NCI-H2081 (cell line): ENCODE measurements at places on chromosomes 12 and 14.

GRCh38 chr12:93166541-93167307, 211.0 kb upstream of the NUDT4 start:
- DNase-seq, result no peak

DNA sequence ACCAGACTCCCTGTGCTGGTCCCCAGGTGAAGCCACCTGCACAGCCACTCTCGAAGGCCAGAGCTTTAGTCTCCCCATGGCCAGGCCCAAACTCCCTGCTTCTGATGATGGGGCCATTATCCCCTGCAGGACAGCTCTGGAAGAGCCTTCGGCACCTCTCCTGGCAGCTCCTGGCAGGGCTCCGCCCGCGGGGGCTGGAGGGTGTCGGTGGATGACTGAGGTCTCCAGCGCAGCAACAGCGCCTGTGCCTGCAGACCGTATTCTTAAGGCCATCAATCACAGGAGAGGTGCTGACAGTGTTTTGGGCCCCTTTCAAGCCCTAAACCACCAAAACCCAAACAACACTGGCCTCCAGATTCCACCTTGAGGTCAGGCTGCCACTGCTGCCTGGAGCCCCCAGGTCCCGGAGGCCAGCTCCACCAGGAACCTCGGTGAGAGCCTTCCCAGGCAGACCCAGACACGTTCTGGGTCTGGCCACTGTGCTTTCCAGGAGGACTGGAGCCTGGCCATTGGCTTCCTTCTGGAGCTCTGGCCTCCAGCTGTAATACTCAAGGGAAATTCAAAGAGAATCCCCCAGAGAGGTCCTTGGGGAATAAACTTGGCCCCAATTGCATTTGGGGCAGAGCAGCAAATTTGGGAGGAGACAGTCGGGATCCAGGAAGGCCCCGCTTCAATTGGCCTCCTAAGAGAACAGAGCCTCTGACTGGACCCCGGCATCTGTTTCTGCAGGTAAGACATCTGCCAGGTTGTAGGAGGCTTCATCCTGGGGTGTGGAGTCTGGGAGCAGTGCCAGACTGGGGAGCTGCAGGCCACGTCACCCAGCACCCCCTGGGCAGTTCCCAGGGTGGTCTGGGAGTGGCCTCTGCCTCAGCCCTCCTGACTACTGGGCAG, 210.6 kb upstream of the RTL1 start:
- no peak for DNase-seq

DNA sequence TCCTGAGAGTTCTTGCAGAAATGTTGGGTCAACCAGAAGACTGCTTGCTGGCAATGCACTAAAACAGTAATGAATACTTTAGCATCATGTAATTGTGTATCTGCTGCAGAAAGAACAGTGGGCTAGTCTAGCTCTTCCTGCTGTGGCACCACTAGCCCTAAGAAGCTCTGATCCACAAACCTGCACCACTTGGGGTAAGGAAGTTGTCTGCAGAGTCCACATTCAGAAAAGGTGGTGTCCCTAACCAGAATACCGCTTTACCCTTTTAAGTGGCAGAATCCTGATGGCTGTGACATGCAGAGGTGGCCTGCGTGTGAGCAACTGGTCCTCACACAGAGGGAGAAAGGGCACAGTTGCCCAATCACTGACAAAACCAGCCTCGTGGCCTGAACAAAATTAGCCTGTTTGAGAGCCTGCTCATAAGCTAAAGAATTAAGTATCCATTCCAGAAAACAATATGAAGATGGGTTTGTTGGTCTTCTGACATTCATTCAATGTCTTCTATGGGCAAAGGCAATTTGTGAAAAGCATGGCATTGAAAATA, 165.8 kb downstream of the PPM1H start:
- no peak for DNase-seq

DNA sequence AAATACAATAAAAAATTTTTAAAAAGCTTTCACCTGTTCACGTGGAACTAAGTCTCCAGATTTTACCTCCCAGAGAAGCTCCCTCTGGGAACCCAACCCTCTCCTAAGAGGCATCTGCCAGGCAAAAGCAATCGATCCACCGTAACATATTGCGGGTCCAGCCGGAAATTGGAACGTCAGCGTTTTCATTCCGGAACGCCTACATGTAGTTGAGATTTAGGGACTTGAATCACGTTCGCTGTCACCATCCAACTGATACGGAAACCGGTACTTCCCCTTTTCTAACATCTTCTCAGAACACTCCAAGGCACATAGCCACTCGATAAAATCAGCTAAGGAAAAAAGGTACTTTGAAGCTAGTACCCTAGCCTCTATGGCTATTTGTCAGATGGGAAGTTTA, 70.3 kb downstream of the COX16 start:
- no peak for DNase-seq

- DNase-seq, result no peak
These were observed 6.0 kb downstream of the FBXW8 start for GRCh38 chr12:116916714-116917114.

GRCh38 chr14:75277008-75277814, 1.4 kb upstream of the FOS start:
- peak; percentile 76 for DNase-seq

DNA sequence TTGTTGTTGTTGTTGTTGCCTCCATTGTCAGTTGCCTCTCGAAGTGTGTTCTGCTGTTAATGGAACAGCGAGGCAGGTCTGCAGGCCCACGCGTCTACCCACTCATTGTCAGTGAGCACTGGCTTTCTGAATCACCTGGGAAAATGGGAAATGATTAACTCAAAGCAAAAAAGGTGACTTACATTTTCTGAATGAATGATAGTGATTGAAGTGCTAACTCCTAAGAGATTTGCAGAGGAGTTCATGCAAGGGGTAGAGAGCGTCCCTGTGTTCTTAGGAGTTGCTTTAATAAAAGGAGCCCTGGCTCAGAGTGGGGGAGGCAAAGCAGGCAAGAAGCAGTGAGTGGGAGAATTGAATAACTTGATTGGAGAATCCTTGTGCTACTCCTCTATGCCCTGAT, 177.6 kb downstream of the CAND1 start:
- no peak for DNase-seq

DNA sequence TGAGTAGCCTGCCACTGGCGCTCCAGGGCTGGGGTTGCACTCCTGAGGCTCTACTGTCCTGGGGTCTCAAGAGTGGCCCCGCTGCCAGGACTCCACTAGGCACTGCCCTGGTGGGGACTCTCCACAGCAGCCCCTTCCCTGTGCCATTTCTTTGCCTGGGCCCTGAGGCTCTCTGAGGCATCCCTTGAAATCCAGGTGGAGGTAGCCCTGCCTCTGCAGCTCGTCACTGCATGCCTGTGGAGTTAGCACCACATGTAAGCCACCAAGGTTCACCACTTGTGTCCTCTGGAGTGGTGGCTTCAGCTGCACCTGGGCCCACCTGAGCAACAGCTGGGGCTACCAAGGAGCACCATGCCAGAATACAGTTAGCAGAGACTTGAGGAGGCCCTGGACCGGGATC, 39.9 kb upstream of the BATF start:
- DNase-seq, result no peak

GRCh38 chr12:12717586-12718380, 615 bp downstream of the CDKN1B start:
- peak; percentile 48 for DNase-seq

DNA sequence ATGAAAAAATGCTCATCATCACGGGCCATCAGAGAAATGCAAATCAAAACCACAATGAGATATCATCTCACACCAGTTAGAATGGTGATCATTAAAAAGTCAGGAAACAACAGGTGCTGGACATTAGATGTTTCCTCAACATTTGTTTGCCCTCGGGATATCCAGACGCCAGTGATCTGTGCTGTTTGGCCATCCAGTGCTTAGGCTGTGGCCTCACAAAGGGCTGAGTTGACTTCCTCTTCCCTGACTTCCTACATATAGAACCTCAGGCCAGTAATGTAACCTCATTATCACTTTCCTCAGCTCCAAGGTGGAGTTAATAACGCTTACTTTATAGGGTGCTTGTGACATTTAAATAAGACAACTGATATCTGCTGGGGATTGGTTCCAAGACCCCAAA, 51.8 kb downstream of the SLC15A5 start:
- no peak for DNase-seq

DNA sequence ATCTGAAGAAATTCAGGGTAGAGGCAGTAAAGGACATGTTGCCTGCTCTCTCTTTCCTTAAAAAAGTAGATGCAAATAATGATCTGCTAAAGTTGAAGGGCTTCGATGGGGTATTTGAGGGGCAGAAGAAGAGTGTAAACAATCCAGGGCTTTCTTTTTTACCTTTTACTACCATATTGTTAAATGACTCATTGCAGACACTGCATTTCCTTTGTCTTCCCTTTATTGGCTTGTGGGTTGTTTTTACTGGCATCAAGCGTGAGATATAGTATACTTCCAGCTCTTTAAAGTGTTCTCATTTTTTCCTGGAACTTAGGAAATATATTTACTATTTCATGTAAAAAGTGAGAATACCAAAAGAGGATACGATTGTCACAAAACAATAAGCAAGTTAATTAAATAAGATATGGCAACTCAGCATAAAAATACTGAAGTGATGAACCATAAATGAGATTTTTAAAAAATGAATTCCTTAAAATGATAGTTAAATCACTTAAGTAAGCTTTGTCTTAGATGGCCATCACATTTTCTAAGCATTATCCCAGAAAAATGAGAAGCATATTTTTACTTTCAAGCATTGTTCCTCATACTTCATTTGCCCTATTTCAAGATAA, 72.3 kb upstream of the KRAS start:
- no peak for DNase-seq

DNA sequence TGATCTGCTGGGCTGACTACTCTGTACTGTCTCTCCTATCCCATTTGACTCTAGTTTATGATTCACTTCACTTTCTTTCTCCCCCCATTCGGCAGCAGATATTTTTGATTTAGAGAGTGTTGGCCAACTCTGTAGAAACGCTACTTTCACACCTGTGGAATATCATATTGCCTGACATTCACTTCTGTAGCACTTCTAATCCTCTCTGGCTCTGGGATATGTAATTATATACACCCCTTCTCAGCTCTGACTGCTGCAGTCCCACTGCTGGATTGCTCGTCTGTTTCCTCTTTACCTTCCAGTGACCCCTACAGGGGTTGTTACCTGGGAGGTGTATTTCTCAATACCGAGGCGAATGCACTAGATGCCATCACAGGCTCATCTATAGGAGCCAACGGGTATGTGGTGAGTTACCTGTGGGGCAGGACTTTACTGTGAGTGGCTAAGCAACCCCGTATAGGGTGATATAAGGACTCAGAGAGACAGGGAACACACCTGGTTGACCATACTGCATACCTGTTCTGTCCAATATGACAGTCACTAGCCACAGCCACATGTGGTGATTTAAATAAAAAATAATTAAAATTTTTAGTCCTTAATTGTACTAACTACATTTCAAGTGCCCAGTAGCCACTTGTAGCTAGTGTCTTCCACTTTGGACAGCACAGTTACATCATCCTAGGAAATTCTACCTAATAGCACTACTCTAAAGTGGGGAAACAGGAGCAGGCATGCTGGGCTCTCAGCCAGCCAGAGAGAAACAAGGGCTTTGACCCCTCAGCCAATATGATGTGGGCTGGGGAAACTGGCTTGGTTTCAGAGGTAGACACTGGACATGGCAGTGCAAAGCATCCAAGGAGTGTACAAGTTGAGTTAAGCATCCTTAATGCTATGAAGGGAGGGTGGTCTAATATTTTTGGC, 95.0 kb downstream of the C12orf75 start:
- DNase-seq, result no peak

- DNase-seq, result no peak
These were observed 135.2 kb upstream of the C14orf180 start for GRCh38 chr14:104444159-104445030.

DNA sequence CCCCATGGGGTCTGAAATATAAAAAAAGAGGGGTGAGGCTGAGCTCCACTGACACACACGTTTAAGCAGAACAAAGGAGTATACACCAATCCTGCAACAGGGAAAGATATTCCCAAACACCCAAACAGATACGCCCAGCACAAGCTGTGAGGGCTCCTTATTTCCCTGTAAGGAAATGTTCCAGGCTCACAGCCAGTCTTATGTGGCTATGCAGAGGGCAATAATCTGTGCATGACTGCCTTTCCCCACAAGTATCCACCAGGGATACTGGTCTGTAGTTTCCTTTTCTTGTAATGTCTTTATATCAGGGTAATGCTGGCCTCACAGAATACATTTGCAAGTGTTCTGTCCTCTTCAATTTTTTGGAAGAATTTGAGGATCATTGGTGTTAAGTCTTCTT, 141.7 kb upstream of the DAAM1 start:
- DNase-seq, result no peak

- no peak for DNase-seq
These were observed 2.8 kb downstream of the NKX2-8 start for GRCh38 chr14:36579573-36580140.

- DNase-seq, result peak; percentile 14
These were observed 135.3 kb downstream of the NTF3 start for GRCh38 chr12:5567016-5567725.

- DNase-seq, result no peak
These were observed 112.6 kb downstream of the BRMS1L start for GRCh38 chr14:35938770-35939169.

- no peak for DNase-seq
These were observed 61.0 kb downstream of the LRRC74A start for GRCh38 chr14:76887191-76887590.

DNA sequence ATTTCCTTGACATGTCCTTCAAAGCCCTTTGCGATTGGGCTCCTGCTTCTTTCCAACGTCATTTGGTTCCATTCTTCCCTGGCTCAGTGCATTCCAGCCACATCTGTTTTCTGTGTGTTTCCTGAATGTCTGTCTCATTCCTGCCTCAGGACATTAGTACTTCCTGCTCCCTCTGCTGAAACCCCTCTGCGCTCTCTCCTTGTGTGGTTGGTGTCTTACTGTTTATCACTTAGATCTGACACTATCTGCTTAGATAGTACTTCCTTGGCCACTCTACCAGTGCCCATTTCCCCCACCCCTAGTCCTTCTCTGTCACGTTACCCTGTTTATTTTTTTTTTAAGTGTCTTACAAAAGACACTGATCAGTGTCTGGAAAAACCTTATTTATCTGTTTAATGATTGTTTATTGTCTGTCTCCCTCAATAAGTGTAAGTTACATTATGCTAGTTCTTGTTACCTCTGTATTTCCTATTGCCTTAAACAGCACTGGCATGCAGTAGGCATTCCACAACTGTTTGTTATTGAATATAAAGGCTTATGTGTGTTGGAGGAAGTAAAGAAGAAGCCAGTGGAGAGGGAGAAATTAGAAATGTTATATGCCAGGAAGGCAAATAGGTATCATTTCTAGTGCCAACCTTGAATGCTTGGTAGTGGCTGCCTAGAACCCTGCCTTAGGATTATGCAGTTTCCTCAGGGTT, 21.5 kb downstream of the DYRK2 start:
- DNase-seq, result no peak

DNA sequence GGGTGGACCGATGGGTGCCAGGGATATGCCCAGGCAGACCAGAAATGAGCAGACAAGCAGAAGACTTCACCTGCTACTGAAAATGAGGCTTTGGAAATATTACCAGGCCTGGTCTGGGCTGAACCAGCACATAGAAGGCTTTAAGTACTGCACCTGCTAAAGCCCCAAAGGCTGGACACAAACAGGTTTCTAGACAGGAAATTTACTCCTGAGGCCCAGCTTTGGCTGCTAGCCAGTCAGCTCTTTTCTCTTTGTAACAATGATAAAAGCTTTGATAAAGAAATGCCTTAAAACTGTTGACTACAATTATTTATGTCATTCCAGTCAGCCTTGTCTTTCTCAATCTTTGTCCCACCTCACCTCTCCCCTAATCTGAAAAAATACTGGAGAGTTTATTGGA, 228.9 kb upstream of the EGLN3 start:
- peak; percentile 40 for DNase-seq

GRCh38 chr12:69936214-69936731, 111.2 kb downstream of the MYRFL start:
- DNase-seq, result no peak

- DNase-seq, result peak; percentile 52
These were observed 41.9 kb downstream of the ATP23 start for GRCh38 chr12:57983146-57983857.
